Foreskin keratinocyte (primary cell): ENCODE measurements at places on chromosomes 2 and 18.

- no peak for DNase-seq
These were observed 480.6 kb downstream of the SPAG16 start for GRCh38 chr2:213764849-213765248.

DNA sequence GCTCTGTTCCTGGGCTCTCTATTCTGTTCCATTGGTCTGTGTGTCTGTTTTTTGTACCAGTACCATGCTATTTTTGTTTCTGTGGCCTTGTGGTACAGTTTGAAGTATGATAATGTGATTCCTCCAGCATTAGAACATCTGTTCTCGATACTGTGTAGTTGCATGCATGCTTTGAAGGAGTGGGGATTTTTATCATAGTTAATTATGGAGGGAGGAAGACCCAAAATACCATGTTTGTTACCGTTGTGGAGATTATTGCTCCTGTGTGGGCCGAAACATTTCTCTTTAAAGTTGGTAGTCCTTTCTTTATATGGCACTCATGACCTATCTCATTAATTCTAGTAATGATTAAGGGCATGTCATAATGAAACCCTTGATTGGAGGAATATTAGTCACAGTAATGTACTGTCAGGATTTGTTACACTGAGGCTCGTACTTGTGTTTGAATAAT is 87.6 kb downstream of the TTC27 start:
- peak; percentile 28 for DNase-seq

GRCh38 chr2:102481931-102482330 is 8.9 kb downstream of the SLC9A4 start:
- no peak for DNase-seq

GRCh38 chr2:47321411-47322031 is 81.4 kb upstream of the MSH2 start:
- no peak for DNase-seq

DNA sequence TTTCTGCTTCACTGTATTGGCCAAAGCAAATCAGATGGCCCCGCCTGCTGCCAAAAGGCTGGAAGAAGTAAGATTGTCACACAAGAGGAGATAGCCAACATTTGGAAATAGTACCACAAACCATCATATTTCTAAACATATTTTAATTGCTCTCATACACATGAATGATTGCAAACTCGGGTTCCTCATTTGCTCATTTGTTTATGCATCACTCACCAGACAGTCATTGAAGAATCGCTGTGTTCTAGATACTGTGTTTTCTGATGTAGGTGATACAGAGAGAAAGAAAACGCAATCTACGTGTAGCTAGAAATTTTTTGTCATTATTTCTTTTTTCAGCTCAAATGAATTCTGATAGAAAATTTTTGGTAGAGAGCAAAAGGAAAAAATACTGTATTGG is 1103.4 kb downstream of the TSN start:
- DNase-seq: no peak

GRCh38 chr18:35284841-35285240 is 5.2 kb downstream of the ZSCAN30 start:
- no peak for DNase-seq

DNA sequence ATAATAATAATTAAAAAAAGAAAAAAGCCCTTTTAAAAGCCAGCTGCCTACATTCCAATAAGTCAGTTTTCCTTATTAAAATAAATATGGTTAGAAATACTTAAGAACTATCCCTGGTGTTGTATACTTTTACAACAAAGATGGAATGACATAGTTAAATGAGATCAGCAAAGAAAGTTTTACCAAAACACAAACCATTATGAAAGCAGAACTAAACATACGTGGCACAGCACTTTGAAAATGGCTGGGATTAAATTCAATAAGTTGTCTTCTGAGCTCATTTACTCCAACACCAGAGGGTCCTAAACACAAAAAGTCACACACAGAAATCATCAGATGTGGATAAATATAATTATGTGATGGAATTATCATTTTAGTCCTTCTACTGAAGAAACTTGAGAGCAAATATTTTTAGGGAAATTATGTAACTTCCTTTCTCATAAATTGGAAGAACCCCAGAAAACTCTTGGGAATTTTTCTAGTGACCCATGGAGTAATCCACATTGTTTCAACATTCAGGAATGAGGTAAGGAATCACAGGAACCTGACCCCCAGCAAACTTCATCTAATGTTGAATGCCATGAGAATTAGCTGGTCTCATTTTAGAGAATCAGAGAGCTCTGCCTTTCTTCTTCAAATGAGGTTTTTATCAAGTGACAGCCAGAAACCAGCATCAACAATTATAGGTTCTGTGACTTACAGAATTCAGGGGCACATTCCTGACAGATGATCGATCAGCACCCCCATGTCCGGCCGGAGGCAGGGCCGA is 11.5 kb upstream of the TMEM237 start:
- no peak for DNase-seq

- no peak for DNase-seq
These were observed 42.7 kb upstream of the ATP9B start for GRCh38 chr18:79026491-79026890.

GRCh38 chr18:80132180-80132812 is 23.2 kb downstream of the ADNP2 start:
- DNase-seq: peak; percentile 39

- no peak for DNase-seq
These were observed 617.6 kb downstream of the ADCYAP1 start for GRCh38 chr18:1522249-1522615.

DNA sequence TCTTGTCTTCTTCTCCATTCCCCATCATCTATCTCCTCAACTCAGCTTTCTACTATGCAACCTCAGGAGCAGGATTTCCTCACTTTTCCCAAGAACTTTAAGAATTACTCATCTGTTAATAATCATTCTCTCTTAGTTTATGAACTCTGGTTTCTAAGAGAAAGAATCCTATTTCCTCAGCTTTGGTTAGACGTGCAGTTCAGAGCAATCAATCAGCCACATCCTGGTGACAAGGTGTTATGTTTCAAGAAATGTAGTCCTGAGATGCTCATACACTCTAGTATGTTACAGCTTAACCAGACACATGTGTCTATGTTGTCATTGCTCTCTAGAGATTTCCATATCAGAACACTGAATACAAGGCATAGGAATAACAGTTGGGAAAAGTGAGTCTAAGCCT is 277.9 kb downstream of the MBD2 start:
- DNase-seq: no peak

DNA sequence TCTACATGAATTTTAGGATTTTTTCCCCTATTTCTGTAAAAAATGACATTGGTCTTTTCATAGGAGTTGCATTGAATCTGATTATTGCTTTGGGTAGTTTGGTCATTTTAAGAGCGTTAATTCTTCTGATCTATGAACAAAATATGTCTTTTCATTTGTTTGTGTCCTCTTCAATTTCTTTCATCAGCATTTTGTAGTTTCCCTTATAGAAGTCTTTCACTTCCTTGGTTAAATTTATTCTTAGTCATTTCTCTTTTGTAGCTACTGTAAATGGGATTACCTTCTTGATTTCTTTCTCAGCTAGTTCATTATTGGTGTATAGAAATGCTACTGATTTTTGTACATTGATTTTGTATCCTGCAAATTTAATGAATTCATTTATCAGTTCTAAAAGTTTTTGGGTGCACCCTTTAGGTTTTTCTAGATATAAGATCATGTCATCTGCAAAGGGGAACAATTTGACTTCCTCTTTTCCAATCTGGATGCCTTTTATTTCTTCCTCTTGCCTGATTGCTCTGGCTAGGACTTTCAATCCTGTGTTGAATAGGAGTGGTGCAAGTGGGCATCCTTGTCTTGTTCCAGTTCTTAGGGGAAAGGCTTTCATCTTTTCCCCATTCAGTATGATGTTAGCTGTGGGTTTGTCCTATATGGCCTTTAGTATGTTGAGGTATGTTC is 36.6 kb upstream of the AAK1 start:
- DNase-seq: no peak

DNA sequence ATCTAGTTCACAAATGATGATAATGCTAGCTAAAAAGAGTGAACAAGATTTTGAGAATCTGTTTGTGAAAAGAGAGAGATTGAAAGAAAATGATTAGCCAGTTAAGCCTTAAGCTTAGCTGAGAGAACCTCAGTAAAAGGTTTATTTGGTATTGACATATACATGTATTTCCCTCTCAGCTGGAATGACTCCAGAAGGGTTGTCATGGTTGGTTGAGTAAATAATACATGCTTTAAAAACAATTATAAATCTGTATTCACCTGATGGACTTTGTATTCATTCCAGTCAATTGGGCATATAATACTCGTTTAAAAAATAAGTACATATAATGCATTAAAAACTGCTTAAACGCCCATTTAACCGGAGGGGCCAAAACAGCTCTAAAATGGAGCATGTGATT is 181.4 kb downstream of the GRB14 start:
- DNase-seq: no peak

GRCh38 chr2:124804014-124804940 is 779.2 kb downstream of the CNTNAP5 start:
- DNase-seq: no peak

DNA sequence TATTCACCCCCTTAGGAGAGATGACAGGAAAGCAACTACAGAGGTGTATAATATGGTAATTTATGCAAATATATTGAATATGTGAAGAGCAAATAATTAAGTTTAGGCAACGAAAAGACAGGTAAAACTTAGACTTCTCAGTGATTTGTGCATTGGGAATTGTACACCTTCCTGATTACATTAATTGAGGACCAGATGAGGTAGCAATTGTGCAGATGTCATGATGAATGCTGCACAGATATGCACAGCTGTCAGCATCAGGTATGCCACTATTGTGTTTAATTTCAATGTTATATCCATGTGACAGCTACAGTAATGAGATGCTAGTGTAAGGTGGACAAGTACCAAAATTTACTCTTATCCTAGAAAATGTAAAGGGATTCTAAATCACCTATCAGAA is 267.2 kb upstream of the FSIP2 start:
- DNase-seq: no peak

GRCh38 chr2:61774351-61774750 is 79.5 kb downstream of the FAM161A start:
- DNase-seq: no peak

GRCh38 chr2:72092111-72092510 is 55.6 kb downstream of the CYP26B1 start:
- DNase-seq: no peak

GRCh38 chr2:148557844-148558436 is 86.6 kb upstream of the EPC2 start:
- DNase-seq: no peak

DNA sequence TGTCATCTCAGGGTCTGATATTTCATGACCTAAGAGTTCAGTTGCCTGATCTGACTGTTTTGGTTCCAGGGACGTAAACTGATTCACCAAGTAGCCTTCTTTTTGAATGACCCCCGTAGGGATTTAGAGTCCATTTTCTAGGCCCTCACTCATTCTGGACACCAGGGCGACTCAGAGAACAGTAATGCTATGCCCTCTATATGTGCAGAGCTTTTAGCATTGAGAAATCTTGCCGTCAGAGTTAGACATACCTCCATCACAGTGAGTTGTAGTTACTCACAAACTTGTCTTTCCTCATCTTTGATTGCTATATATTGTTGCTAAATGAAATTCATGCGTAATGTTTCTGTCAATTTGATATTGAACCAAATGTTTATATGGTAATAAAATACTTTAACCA is 92.3 kb downstream of the OSBPL6 start:
- DNase-seq: no peak

GRCh38 chr18:48743886-48744285 is 205.1 kb downstream of the CTIF start:
- no peak for DNase-seq

- DNase-seq: no peak
These were observed 815.8 kb upstream of the FAM98A start for GRCh38 chr2:34414856-34415255.

- DNase-seq: no peak
These were observed 102.2 kb downstream of the PIEZO2 start for GRCh38 chr18:11047156-11047555.

DNA sequence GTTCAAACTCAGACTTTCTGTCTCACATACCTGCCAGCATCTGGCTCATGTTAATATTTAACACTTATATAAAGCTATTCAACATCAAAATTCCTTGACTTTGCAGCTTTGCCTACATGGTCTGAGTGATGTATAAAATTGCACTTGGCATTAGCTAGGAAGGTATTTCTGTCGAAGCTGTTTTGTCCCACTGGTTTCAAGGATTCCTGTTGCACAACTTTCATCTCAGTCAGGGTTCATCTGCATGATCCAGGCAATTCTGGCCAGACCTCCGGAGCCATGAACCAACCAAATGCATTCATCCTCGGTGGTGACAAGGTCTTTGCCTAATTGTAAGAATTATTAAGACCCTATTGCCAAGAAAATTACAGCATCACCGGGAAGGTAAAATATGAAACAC is 185.4 kb downstream of the ZEB2 start:
- DNase-seq: no peak
